NCI-H69 (cell line): ENCODE measurements at places on chromosomes 11 and 22.

DNA sequence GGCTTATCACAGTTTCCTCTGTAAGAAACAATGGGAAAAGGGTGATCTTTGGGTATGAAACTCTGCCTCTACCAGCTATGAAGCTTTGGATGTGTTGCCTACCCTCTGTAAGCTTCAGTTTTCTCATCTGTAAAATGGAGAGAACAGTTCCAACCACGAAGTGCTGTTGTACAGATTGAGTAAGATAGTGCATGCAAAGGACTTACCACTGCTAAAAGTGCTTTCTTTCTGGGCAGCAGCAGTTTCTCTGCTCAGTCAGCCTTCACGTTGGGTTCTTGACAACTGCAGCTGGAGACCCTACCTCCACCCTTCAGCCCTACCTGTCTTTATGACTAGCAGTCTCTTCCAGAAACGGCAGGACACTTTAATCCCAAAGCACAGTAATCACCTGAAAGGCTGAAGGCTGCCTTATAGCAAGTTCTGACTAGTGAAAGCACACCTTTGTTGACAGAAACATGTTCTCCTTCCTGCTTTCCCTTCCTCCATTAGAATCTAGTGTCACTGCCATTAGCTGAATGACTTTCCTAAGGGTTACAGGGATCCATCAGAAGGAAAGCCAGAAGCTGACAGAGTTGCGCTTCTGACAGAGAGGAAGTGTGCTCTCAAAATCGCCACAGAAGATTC, 91.4 kb downstream of the RPL27A start:
- no peak for DNase-seq

DNA sequence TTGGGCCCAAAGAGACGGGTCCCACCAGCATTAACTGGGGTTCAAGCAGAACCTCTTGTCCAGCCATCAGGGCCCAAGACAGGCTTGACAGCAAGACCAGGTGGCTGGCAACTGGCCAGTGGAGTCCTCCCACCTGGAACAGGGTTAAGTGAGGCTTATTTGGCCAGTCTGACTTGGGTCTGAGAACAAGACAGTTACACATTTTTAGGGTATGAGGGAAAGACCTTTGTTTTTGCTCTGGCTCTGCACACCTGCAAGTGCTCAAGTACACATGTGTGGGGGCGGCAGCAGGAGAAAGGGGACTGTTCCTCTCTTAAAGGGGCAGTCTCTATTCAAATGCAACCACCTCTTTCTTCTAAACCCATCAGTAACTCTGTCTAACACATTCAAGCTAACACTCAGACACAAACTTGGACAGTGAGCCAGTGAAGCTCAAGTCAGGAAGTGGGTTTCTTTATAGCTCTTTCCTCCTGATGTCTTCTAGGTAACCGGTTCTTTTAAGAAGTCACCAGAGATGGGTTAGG, 116.2 kb downstream of the ETS1 start:
- DNase-seq: peak; percentile 49

DNA sequence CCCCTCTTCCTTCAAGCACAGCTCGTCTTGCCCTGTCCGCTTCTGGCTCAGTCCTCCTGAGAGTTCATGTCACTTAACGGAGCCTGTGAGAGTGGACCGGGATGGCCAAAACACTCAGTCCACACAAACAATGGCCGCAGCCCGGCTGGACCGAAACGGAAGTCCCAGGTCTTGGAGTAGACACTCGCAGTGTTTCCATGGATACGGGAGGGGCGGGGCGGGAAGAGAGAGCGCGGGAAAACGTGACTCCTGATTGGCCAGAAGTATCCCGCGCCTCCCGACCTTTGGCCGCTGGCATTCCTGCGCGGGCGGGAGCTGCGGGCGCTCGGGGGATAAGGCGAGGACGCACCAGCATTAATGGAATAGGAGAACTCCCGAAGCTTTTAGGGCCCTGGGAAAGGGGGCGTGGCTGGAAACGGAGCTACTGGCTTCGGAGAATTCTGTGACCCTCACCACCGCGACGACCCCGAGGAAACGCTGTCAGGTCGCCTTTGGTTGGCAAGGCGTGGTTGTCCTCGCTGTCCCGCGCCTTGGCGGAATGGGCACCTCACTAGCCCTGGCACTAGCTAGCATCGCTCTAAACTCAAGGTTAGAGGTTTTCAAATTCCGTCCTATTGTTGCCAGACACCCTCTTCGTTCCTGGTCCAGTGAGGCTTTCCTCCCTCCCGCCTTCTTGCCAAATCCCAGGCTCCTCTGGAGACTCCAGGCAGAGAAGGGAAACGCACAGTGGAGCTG, at the start of the genes NLRP14 and ZNF214:
Gene NLRP14 (plus strand): TSS at position 297 of the 735 bp plus-strand sequence. CDS start 18,108 bp downstream, outside the sequence.
Gene ZNF214 (minus strand): TSS at position 164 of the 735 bp plus-strand sequence. CDS start 17,511 bp downstream, outside the sequence.
- DNase-seq: peak; percentile 71

- no peak for DNase-seq
Measured at GRCh38 chr11:61529537-61530225, 21.1 kb downstream of the LRRC10B start.

GRCh38 chr11:115848611-115849010, 344.4 kb upstream of the CADM1 start:
- DNase-seq: no peak

DNA sequence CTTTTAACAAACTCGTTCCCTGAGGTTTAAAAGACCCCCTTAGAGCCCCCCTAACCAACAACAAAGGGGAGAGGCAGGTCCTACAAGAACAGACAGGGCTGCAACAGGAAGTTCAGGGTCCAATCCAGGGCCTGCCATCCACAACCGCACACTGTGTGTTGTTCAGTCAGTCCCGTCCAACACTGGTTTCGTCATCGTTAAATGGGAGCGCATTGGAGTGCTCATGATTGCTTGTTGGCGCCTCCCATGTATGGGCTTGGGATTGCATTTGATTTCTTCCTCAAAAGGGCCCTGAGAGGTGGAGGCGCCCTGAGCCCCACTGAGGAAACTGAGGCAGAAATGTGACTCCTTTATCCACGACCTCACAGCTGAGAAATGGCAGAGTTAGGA, 174.1 kb downstream of the MN1 start:
- no peak for DNase-seq

DNA sequence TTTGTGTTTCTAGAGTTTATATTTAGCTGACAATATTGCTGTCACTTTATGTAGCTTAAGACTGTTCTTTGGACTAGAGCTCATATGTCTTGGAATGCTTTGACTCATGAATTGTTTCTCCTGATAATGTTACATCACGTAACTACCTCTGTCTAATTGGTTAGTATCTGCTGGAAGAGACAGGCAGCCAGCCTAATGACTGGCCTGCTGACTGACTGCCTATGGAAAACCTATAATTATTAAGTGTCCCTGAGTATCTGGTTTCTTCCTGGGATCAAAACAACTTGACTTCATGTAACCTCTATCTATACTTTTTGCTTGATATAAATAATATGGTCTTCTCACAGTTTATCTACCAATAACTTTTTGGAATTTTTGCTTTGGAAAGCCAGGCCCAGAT, 9.4 kb downstream of the SOX6 start:
- DNase-seq: peak; percentile 82
